Activated T-cell treated with anti-CD3 and anti-CD28 coated beads, Interleukin-2, amount 50 U/mL, for 72 hours (primary cell): ENCODE measurements at places on chromosomes 5 and 9. TPM values are rescaled to one million over a fixed set of nuclear protein-coding genes. Genes with fewer than 3 reads are reported as not detected.
A peak's percentile ranks its signal among the peaks of the same experiment; 100 is the strongest.

DNA sequence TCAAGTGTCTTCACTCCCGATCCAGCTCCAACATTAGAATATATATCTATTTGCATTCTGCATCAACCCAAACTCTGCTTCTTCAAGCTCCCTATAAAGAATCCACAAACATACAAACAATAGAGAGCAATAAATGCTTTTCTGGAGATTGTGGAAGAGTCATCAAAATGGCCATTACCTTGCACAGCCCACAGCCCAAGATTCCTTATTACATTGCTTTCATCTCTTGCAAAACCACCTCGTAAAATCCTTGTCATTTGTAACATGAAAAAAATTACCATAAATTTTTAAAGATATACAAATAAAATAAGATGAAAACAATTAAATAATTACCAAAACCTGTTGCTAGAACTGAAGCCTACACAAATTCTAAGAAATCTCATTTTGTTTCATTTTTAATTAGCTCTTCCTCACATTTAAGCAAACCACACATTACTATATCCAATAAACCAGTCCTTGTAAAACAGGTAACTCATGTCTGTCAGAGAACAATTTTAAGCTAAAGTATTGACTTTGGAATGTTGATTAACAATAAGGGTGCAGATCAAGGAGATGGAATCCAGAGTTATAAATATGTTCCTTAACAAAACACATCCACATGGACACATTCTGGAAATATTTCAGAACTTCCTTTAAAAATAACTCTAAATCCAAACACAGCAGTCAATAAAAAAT, 7.1 kb downstream of the SPINK9 start:
- no peak for DNase-seq

DNA sequence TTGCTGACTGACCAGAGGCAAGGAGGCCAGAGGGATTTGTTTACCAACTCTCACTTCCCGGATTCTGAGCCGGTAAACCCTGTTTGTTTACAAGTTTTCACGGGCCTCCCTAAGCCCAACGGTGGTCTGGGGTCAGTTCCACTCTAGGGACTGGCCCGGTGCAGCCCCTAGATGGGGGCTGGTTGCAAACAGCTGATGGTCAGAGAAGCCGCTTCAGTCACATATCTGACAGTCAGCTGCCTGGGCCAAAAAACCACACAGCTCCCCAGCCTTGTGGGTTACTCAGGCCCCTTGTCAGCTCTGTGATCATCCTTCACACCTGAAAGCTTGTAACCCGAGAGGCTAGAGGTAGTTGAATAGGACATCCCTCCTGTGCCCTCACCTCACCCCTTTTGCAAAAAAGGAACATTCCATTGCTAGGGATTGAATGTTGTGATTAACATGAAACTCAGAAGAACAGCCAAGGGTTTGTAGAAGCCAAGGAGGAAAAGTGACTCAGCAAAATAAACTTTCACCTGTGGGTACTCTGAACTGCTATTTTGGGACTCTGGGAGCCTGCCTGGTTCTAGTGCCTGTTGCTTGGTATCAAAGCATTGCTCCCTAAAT, 40.4 kb downstream of the SAR1B start:
- peak; percentile 26 for DNase-seq

DNA sequence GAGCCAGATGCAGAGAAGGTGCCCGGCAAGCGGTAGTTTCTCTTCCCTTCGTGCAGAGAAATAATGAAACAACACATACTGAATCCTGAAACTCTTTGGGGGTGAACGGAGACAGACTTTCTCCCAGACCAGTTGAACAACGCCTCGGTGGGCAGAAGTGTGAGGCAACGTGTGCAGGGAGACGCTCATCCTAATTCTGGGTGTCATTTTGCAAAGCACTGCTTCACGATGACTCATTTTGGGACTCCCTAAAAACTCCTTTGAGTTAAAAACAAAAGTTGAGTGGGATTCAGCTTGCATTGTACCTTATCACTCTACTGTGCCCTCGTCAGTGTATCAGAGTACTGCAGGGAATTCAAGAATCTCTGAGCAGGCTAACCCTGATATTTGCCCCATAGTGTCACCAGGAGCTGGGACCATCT, 3.5 kb upstream of the NEK6 start:
- DNase-seq, result peak; percentile 71

Gene ARRDC1
- 45.3 TPM for total RNA-seq
